ENCODE measurements at places on chromosomes 12 and 14. TPM values are rescaled to one million over a fixed set of nuclear protein-coding genes. Genes with fewer than 3 reads are reported as not detected.

DNA sequence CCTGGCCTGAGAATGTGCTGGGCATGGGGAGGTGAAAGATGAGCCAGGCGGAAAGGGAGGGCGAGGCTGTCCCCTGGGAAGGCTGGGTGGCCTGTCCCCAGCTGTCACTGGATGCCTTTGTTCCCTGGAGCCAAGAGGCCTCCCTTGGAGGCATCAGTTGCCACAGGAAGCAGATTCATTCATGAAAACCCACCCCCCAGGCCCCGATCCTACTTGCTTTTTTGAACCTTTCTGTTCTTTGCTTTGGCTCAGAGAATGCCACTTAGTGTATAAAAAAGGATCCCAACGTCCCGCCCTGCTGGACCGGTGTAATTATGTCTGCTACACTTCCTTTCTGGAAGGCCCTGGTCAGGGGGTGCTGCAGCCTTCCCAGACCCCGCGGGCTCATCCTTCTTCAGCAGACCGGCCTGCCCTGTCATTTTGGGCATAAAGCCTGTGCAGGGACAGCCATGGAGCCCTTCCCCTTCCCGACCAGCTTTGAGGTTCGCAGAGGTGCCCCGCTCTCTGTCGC, 220.2 kb downstream of the SLC41A2 start:
- peak; percentile 78 for DNase-seq

DNA sequence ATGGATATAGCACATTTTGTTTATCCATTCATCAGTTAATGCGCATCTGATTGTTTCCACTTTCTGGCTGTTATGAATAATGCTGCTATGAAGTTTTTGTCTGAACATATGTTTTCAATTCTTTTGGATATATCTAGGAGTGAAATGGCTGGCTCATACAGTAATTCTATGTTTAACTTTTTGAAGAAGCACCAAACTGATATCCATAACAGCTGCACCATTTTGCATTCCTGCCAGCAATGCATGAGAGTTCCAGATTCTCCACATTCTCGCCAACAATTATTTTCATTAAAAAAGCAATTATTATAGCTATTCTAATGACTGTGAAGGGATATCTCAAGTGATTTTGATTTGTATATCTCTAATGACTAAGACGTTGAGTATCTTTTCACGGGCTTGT, 89.9 kb upstream of the PPP4R3A start:
- peak; percentile 45 for DNase-seq

DNA sequence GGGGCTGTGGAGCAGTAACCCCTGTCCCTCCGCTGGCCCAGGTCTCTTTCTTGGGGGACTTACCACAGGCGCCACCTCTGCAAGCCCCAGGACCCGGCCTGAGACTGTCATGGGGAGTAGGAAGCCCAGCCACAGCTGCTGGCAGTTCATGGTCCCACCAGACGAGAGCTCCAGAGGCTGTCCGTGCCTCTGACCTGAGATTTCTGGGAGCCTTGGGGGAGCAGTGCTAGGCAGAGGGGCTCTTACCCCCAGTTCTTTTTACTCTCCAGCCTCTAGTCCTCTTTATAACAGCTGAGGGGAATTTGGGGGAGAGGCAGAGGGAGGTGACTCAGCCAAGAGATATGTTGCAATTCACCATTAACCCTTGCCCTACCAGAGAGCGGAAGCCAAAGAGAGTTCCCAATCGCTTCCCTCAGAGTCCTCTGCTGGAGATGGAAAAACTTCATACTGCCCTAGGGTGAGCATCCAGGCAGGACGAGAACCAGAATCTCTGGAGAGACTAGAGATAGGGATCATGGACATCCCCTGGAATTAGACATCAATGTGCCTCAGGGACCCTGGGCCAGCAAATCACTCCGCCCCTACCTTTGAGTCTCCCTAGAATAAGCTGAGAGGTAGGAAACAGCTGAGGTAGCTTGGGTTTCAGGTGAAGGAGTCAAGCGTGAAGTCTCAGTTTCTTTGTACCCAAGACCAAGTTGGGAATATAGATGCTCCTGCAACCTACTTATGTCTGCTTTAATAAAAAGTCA, at the start of gene MMP19:
MMP19 (minus strand) TSS at position 256 of the 749 bp plus-strand sequence; CDS start at position 150, 106 bp downstream.
- no peak for DNase-seq

DNA sequence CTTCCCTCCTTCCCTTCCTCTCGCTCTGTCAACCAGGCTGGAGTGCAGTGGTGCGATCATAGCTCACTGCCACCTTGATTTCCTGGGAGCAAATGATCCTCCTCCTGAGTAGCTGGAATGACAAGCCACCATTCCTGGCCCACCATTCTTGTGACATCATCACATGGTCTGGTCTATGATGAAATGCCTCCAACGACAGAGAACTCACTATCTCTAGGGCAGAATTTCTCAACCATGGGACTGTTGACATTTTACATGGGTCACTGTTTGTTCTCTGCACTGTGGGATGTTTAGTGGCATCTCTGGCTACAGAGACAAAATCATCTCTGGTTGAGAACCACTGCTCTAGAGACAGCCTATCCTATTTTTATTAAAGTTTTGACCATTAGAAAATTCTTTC, 9.7 kb downstream of the VRK1 start:
- DNase-seq, result no peak

GRCh38 chr12:40646911-40647310, 45.3 kb upstream of the CNTN1 start:
- no peak for DNase-seq

DNA sequence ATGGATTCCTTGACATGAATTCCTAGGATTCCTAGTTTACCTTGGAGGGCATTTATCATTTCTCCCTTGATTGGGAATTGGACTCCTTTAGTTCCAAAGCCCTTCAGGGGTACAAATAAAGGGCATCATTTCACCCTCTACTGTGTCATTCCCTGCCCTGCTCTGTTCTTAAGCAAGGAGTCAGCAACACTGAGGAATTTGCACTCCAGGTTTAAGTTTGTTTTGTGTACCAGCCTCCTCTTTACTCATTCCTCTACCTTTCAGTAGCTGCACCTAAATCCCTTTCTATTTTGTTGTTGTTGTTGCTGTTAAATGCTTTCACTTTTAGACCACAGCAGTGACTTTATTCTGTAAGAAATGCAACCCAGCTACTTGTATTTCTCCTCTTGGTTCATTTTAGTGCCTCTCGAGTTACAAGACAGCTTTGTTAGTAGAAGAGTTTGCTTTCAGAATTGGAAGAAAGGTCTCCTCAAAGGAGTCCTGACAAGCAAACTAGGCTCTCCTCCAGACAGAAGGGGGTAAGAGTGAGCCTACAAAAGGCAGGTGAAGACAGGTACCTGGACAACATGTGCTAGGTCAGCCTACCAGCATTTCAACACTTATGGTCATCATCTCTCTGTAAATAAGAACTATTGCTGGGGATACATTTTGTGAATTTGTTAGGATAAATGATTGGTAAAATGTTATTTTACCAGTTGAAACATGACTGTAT, 90.0 kb downstream of the RMST start:
- DNase-seq, result no peak

GRCh38 chr12:98750511-98750910, 105.4 kb downstream of the APAF1 start:
- DNase-seq, result peak; percentile 37

The LYZ gene
- 32.8 TPM for total RNA-seq

The GPR68 gene
- total RNA-seq, result 2.9 TPM

GRCh38 chr12:57852620-57853500, 6.3 kb upstream of the CTDSP2 start:
- DNase-seq, result peak; percentile 92

The KRT80 gene
- total RNA-seq, result 10.3 TPM

GRCh38 chr12:5364036-5364770, 67.7 kb upstream of the NTF3 start:
- no peak for DNase-seq

- peak; percentile 79 for DNase-seq
Measured at GRCh38 chr14:73771848-73772638, 57.9 kb upstream of the PNMA1 start.

The ATL1 gene
- total RNA-seq, result 7.2 TPM

The NRXN3 gene
- total RNA-seq, result 2.9 TPM

DNA sequence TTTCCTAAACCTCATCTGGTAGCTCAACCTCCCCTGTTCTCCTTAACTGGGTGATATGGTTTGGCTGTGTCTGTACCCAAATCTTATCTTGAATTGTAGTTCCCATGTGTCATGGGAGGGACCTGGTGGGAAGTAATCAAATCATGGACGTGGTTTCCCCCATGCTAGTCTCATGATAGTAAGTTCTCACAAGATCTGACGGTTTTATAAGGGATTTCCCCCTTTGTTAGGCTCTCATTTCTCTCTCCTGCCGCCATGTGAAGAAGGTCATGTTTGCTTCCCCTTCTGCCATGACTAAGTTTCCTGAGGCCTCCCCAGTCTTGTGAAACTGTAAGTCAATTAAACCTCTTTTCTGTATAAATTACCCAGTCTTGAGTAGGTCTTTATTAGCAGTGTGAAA, 19.5 kb downstream of the COX16 start:
- DNase-seq, result no peak

The MYF5 gene
- total RNA-seq, result 48.5 TPM

DNA sequence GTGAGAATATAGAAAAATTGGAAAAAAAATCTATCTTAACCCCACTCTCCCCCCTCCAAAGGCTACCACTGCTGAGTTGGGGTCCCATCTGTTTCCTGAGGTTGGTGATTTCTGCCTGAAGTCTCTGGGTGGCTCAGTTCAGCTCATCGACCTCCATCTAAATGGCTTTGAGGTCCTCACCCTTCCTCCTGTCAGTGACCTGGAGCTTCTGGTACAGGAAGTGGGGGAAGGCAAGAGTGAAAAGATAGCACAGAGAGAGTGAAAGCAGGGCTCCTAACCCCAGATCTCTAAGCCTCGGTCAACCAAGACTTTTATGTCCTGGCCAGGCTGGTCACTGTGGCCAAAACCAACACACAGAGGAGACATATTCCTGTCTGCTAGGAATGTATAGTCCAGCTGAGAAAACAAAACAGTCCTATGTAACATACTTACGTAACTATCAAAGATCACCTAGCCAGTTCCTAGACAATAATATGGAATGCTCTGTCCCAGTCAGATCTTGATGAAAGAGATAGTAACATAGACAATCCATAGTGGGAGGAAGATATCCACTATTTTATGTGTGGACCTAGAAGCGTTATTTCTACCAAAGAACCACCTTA, 12.3 kb upstream of the KRT73 start:
- no peak for DNase-seq

DNA sequence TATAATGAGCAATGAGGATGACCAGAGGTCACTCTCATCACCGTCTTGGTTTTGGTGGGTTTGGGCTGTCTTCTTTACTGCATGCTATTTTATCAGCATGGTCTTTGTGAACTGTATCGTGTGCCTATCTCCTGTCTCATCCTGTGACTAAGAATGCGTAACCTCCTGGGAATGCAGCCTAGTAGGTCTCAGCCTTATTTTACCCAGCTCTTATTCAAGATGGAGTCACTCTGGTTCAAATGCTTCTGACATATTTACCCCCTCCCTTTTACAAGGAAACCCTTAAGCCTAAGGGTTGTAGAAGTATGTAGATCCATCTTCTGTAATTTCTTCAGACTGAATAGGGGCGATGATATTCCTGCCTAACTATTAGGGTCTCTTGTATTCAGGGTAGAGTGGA, 8.4 kb downstream of the IFI27L1 start:
- no peak for DNase-seq

DNA sequence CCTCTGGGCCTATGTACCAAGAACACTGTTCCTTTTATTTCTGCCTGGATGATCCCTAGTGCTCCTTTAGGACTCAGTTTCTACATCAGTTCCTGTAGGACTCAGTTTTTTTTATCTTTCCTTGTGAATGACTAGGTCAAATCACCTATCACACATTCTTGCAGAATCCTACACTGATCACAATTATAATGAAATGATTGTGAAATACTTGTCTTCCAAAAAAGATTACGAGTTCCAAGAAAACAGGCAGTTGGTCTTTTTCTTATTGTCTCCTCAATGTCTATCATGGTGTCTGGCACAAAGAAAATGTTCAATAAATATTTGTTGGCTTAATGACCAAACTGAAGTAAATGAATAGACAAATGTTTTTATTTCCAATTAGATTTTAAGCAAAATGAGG, 95.5 kb upstream of the GARIN6 start:
- DNase-seq, result no peak

The ZC2HC1C gene
- total RNA-seq, result 0.62 TPM

The KRT6C gene
- total RNA-seq, result 19.3 TPM

The WNT1 gene
- total RNA-seq, result not detected

The MIP gene
- total RNA-seq, result not detected

The POTEM gene
- not detected for total RNA-seq

- no peak for DNase-seq
Measured at GRCh38 chr12:68963856-68964745, 31.1 kb upstream of the CPM start.

- no peak for DNase-seq
Measured at GRCh38 chr14:64856529-64857445, 22.9 kb downstream of the SPTB start.

DNA sequence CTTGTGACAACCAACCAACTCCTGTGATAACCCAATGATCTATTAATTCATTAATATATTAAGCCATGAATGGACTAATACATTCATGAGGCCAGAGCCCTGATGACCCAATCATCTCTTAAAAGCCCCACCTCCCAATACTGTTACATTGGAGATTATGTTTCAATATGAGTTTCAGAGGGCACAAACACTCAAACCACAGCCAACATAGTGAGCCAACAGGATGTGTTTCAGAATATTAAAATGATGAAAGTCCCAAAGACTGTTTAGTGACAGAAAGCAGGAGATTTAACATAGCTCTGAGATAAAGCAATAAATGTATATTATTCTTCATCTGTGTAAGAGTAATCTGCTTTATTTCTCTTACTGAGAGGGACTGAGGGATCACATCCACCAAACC, 71.7 kb downstream of the PTPRO start:
- DNase-seq, result no peak

DNA sequence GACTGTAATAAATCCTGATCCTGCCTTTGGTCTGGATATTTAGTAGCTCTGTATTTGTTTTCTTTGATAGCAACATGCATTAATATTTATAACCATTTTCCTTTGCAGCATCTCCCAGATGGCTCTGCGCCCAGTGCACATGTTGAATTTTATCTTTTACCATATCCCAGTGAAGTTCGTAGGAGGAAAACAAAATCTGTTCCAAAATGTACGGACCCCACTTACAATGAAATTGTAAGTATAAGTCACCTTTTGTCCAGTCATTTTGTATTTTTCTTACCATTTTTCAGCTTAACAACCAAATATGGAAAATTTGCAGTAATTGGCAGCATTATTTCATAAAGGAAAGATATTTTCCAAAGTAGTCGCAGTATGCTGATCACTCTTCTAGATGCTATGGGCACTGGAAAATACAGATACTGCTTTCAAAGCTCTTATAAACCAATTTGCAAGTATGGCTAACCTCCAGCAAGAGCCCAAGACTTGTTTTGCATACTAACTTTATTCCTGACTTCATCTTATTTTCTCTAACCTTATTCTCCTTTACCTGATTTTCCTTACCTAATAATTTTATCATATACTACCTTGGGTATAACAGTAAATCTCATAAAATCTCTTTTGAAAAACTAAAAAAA, 97.4 kb downstream of the PLCZ1 start:
- no peak for DNase-seq

The MMP19 gene
- 1.5 TPM for total RNA-seq

The CDKL1 gene
- 5.5 TPM for total RNA-seq
